ENCODE measurements at places on chromosomes 16 and 17.

GRCh38 chr16:79097166-79097565 lies 503.4 kb downstream of the MAF start:
- no peak for DNase-seq

- DNase-seq, result no peak
These were observed 1.3 kb downstream of the PLCG2 start for GRCh38 chr16:81780350-81780749.

DNA sequence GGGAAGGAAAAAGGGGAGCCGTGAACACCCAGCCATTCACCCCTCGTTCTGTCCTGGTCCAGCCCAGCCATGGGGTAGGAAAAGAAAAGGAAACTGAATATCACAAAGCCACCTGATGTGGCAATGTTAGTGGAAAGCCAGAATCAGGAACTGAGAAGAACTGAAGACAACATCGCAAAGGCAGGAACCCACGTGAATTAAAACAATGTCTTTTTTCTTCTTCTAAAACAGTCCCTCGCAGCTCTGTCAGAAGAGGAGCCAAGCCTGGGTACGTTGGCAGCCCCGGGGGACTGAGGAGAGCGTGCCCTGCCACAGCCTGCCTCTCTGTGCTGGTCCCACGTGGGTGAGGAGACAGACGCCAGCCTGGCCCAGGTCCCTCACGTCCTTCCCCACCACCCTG lies 55.0 kb downstream of the ZNF423 start:
- DNase-seq, result no peak

DNA sequence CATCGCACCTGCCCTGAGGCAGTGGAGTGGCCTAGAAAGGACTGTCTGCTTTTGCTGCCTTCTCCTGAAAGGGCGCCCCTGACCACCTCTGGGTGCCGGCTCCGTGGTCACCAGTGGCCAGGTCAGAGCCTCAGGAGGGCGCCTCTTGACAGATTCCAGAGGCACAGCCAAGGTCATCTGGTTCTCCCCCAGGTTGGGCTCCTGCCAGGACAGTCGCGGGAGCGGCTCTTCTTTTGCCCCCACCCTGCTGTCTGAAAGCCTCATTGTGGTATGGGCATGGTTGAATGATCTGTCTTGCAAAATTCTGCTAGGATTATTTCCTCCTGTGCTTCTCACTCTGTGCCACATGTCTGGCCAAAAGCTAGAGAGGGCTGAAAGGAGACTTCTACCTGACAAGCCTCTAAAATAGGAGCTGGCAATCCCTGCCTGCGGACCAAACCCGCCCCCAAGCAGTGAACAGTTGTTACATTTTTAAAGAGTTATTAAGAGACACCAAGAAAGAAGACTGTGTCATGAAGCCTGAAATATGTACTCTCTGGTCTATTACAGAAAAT lies 82.8 kb downstream of the SNX29 start:
- DNase-seq, result no peak

DNA sequence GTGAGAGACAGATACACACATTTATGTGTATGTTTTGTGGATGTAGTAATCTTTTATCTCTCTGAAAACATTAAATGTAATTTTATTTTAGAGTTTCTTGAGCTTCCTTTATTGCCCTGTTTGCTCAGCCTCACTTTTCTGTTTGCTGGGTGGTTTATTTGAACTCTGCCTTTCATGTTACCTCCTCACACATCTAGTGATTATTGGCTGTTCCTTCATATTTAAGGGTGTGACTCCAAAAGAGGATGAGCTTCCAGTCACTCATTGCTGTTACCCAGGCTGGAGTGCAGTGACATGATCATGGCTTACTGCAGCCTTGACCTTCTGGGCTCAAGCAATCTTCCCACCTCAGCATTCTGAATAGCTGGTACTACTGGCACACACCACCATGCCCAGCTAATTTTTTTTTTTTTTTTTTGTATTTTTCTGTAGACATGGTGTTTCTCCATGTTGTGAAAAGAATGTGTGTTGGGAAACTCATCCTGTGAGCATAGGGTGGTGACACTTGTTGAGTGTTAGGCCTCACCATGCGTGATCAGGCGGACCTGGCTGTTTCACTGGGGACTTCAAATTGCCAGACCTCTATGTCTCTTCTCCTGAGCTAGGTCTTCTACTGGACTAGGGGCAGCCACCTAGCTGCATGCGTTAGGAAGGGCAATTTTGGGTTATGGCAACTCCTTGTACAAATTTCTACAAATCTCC lies 37.8 kb downstream of the GOSR1 start:
- no peak for DNase-seq

- DNase-seq, result no peak
These were observed 224.2 kb downstream of the PARN start for GRCh38 chr16:14405611-14406537.

DNA sequence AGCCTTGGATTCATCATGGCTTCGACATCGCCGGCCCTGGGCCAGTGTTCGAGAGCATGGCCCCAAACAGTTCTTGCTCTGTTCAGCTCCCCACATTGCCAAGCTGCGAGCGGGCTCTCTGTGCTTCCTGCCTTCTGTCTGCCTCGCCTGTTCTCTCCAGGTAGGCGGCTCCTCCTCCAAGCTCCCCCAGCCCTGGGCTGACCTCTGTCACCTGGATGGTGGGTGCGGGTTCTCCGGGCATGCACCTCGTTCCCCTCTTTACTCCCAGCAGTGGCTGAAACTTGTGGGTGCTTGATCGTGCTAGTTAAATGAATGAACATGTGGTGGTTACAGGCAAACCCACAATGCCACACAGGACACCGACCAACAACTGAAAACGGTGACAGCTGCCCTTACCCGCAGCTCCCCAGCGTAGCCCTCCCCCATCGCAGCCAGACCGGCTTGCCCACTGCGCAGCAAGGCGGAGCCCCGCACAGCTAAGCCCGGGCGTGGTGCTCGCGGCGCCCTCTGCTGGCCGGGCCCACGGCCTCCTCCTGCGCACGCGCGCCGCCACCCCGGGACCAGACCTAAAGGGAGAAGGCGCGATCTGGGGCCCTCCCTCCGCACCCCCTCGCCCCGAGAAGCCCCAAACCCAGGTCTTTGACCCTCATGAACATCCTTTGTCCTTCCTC lies 23.0 kb upstream of the EIF1 start:
- peak; percentile 74 for DNase-seq

GRCh38 chr17:59840329-59841090 lies 52.2 kb downstream of the TUBD1 start:
- DNase-seq, result no peak

DNA sequence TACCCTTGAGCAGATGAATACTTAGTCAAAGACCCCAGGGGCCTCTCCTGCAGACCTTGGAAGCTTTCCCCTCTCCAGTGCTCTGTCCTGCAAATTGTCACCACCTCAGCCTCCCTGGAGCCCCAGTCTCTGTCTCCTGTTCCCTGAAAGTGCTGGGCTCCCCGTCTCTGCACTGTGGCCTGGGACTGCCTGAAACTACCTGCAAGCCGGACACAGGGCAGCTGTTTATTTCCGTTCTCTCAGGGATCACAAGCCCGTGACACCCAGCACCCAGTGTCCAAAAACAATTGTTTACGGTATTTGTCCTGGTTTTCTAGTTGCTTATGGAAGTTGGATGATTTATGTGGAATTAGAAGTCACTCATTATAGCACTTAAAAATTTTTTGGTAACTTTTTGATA lies 81.6 kb upstream of the CHMP6 start:
- DNase-seq, result no peak

DNA sequence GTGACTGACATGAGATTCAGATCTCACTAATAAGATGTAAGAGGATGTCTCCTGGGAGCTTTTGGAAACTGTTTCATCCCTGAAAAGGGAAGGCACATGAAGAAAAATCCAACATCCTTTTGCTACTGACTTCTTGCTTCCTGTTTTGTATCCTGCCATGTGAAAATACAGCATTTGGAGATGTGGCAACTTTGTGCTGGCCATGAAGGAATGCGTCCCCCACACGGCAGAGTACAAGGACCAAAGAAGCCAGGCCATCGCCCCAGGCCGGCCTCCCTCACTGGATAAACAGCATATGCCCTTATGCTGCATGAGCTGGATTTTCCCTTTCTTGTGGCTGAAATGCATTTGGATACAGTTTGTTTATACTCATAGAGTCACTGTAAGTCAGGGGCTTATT lies 5.5 kb upstream of the HASPIN start:
- DNase-seq, result no peak

DNA sequence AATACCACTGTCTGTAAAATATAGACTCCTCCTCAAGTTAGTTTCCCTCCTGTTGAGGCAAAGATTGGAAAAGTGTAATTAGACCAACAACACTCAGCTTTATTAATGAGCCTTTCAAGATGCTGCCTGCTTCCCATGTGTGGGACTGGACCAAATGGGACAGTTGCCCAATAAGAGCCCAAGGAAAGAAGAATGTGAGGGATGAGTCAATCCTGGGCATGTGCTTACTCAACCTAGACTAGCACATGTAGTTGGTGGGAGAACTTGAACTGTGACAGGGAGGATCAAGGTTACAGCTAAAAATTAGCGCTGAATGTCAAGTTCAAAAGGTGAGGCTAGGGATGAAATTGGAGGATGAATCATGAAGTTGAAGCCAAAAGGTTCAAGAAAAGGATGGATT lies 435.5 kb downstream of the CA10 start:
- DNase-seq, result no peak

- DNase-seq, result no peak
These were observed 492 bp downstream of the SLC25A39 start for GRCh38 chr17:44324092-44324570.

DNA sequence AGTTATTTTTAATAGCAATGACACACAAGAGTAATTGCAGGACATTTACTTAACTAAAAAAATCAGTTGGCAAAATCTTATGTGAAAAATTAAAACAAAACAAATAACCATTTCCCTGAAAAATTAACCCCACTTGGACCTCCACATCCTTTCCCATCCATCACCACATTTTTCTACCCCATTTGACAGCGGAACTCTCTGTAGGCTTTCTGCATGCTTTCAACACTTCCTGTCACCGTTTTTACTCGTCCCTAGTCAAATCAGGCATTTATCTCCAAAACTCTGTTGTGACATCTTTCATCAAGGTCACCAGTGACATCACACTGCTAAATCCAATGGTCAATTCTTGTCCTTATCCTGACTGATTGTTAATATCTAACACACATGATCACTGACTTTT lies 27.5 kb downstream of the KCNJ16 start:
- no peak for DNase-seq

- peak; percentile 38 for DNase-seq
These were observed 14.7 kb upstream of the KLHDC4 start for GRCh38 chr16:87780385-87780989.

GRCh38 chr17:48725004-48725287 lies 2.0 kb downstream of the PRAC2 start:
- no peak for DNase-seq

DNA sequence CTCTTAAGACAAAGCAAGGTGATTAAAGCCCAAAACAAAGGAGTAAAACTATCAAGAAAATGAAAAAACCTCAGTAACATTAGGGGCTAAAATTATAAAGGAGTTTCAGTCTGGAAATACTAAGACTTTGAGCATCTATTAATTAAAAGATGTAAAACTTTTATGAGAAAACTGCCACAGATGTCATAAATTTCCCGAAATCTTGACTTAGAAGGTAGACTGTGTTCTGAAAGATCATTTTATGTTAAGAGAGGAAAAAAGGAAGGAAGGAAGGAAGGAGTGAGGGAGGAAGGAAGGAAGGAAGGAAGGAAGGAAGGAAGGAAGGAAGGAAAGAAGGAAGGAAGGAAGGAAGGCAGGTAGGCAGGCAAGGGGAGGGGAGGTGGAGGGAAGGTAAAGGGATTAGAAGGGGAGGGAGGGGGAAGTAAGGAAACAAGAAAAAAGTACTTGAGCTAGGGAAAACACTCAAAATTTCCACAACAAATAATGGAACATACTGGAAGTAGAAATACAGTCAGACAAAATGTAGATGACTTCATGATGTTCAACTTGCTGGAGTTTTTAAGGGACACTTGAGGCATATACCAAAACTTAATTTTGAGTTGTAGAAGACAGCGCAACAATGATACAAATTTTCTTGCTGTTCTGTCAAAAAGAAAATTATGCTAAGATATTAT lies 2.0 kb downstream of the KRTAP4-5 start:
- no peak for DNase-seq

DNA sequence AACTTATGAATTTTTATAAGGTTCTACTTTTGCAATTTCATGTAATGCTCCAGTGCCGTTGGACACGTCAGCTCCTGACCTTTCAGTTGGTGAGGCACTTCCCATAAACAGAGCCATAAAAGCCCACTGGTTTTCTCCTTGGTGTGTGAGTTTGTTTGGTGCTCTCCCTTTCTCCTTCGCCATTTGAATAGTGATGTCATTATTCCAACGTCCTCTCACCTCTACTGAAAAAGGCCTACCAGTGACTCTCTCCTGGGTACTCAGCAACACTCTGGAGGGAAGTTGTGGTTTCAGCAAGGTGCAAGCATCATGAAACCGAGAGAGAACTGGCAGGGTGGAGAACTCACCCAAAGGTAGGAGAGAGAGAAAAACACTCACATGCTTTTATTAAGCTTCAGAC lies 29.6 kb upstream of the HNF1B start:
- no peak for DNase-seq

DNA sequence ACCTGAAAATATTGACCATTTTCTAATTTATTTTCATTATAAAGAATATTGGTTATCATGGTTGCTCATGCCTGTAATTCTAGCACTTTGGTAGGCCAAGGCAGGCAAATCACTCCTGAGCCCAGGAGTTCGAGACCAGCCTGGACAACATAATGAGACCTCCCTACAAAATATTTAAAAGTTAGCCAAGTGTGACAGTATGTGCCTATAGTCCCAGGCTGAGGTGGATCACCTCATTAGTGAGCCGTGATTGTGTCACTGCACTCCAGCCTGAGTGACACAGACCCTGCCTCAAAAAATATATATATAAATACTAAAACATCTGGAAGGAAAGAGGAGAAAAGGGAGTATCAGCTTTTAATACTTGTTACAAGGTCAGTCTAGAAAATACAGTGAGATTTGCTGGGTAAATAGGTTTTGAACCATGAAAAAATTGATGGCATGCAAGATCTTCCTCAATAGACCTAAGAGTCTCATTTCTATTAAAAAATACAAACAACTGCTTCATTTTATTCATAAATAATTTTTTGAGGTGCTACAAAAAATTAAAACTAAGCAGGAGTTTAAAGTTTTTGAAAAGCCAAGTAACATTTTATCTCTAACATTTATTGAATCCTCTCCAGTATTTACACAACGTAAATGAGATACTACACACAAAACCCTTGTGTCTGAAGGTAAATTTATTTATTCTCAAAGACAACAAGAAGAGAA lies 47.7 kb downstream of the TUBD1 start:
- peak; percentile 70 for DNase-seq

DNA sequence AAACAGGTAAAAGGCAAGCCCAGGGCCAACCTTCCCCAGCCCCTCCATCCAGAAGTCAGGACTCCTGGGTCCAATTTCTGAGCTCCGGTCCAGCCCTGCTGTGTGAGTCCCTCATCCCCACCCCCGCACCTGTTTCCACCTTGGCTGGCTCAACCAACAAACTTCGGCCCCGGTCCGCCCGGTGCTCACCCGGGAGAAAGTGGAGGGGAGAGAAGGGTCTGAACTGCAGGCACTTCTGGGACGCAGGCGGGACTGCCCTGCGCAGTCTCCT lies 541 bp downstream of the RHBDF2 start:
- DNase-seq, result no peak

- DNase-seq, result no peak
These were observed 5.9 kb downstream of the CHMP6 start for GRCh38 chr17:80997424-80998117.
